Heart right ventricle (tissue), 16 donors: ENCODE measurements at places on chromosomes 7 and 10. TPM values are rescaled to one million over a fixed set of nuclear protein-coding genes. Genes with fewer than 3 reads are reported as not detected.

ACBD7 gene
- total RNA-seq, result not detected

- no peak for DNase-seq
Measured at GRCh38 chr10:102344067-102344466, 51.4 kb upstream of the NFKB2 start.

FRAT1 gene
- total RNA-seq, result 3.0 TPM

SEMA3D gene
- 1.4 TPM for total RNA-seq

SYT15 gene
- total RNA-seq, result 3.4 TPM

NME8 gene
- total RNA-seq, result not detected

- DNase-seq, result no peak
Measured at GRCh38 chr10:89279421-89279869, 22.4 kb upstream of the IFIT2 start.

GRCh38 chr7:8185926-8186683, 75.9 kb downstream of the ICA1 start:
- no peak for DNase-seq

KIAA1217 gene
- 33.4 TPM for total RNA-seq

GRCh38 chr7:4882169-4883032, 1.1 kb downstream of the RADIL start:
- DNase-seq, result peak; percentile 79

PTPRZ1 gene
- 0.87 TPM for total RNA-seq

DNA sequence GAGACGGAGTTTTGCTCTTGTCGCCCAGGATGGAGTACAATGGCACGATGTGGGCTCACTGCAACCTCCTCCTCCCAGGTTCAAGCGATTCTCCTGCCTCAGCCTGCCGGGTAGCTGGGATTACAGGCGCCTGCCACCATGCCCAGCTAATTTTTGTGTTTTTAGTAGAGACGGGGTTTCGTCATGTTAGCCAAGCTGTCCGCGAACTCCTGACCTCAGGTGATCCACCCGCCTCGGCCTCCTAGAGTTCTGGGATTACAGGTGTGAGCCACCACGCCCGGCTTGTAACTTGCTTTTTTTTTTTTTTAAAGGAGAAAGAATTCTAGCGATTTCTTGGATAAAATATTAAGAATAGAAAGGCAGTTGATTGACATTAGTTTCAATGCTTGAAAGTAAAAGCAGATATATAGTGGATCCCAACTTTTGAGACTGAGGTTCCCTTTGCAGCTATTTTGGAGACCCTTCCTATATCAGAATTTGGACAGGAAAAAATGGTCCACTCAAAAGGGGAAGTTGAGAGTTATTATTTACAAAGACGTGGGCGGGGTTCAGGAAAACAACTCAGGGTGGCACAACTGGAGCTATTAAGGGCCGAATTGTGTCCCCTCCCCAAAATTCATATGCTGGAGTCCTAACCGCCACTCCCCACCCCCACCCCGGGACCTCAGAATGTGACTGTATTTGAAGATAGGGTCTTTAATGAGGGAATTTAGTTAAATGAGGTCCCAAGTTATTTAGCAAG, 1.3 kb upstream of the ERCC6 start:
- DNase-seq, result no peak

GRCh38 chr10:34670081-34670480, 145.0 kb downstream of the PARD3 start:
- no peak for DNase-seq

- no peak for DNase-seq
Measured at GRCh38 chr7:139358541-139359365, 941 bp upstream of the LUC7L2 start.

DNA sequence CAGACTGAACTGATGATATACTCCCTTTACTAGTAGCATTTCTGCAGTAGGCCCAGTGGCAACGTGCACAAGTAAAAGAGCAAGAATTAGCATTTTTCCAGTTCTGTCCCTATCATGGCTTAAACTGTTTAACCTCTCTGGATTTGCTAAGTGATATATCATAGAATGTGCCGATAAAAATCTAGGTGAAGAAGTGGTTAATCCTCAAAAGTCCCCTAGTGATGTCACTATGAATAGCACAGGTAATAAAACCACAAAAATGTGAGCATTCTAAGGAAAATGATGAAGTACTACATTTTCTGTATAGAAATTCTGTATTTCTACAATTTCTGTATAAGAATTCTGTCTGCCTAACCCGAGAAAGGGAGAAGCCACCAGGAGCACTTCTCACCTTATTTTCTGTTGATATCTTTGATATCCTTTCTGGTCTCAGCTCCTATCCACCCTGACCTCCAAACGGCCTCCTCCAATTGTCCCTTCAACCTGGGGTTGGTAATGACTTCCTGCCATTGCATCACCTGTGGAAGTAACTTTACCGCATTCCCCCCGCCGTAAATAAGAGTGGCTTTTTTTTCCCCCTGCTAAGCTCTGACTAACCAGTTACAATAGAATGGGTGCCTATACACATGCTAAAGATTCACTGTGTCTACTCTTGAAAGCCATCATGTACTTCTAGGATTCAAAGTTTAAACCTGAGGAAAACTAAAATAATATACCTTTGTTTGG, 155.9 kb upstream of the ASAH2 start:
- no peak for DNase-seq

GRCh38 chr10:84654671-84655070, 326.3 kb downstream of the CCSER2 start:
- DNase-seq, result no peak

GRCh38 chr7:76260171-76260703, 42.2 kb upstream of the HSPB1 start:
- no peak for DNase-seq

- no peak for DNase-seq
Measured at GRCh38 chr10:75788394-75789205, 357.2 kb downstream of the LRMDA start.

- DNase-seq, result no peak
Measured at GRCh38 chr7:1087465-1087814, 473 bp upstream of the GPER1 start.

PTN gene
- total RNA-seq, result 13.5 TPM
